Left renal cortex interstitium (tissue), 4 donors: ENCODE measurements at places on chromosomes 12 and 14.
A peak's percentile ranks its signal among the peaks of the same experiment; 100 is the strongest.

GRCh38 chr12:112496496-112496895 lies 77.7 kb downstream of the PTPN11 start:
- no peak for DNase-seq

GRCh38 chr12:99009654-99010296 lies 364.7 kb downstream of the APAF1 start:
- DNase-seq, result no peak

GRCh38 chr12:49051373-49051764 lies 9.2 kb downstream of the KMT2D start:
- no peak for DNase-seq

DNA sequence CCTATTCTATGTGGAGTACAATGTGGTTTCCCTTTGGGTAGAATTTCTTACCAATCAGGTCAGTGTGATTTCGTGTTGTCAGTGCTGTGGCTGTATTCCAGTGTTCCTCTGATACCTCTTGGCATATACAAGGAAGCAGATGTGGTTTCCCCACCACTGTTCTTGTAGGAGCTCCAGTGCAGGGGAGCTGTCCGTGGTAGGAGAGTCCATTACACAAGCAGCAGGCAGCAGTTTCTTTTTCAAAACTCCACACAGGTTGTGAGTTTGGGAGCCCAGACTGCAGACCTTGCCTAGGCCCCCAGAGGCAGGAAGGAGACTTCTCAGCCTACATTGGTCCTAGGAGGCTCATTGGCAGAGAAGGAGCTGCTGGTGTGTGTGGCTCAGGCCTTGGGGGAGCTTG lies 452.8 kb downstream of the AACS start:
- peak; percentile 31 for DNase-seq

DNA sequence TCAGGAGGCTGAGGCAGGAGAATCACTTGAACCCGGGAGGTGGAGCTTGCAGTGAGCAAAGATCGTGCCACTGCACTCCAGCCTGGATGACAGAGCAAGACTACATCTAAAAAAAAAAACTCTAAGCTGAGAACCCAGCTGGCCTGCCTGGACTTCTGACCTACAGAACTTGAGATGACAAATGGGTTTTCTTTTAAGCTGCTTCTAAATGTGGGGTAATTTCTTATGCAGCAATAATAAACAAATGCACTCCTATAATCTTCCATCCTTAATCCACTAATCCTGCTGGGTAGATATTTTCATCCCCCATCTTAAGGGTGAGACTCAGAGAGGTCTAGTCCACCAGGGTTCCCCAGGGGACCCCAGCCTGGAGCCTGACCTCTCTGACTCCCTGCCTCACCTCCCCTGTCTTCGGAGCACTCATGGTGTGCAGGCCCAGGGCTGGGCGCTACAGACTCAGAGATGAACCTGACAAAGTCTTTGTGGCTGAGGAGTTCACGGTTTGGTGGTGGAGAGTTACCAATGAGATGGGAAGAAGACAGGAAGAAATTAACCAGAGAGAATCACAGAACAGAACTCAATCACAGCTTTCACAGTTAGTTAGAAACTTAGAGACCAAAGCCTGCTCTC lies 39.7 kb upstream of the BDKRB2 start:
- DNase-seq, result no peak

DNA sequence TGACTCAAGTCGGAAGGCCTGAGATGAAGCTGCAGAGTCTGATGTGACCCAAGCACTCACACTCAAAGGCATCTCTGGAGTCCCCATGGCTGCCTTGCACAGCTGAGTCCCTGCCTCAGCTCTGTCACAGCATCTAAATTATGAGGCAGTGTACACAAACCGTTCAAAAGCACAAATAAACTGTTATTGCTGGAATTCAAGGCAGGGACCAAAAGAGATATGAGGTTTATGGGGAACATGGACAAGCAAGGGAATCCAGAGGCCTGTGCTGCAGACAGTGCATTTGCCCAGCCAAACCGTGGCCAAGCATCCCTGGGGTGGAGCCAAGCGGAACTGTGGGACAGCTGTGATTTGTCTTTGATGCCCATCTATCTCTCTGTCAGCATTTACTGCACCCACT lies 91.3 kb downstream of the RPS29 start:
- DNase-seq, result no peak

GRCh38 chr12:117342682-117343081 lies 18.7 kb downstream of the NOS1 start:
- DNase-seq, result no peak

GRCh38 chr12:51403159-51403558 lies 12.0 kb upstream of the GALNT6 start:
- DNase-seq, result no peak

- DNase-seq, result no peak
Observed at GRCh38 chr12:27324530-27324929, 8.1 kb upstream of the BMAL2 start.

DNA sequence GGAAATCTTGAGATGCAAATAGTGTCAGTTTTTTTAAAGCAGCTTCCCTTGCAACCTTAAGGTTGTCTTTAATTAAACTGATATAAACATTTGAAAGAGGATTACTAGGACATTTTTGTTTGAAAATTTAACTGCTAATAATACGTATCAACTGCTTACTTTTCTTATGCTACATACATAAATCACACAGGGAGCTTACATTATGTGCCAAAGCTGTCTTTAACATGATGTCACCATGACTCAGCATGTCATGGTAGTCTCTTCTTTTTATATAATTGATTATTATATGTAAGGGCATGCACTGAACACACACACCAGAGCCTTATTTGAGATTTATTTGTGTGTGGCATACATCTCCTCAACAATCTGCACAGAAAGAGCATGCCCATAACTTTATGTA lies 63.0 kb upstream of the PTHLH start:
- DNase-seq, result no peak

GRCh38 chr12:6078398-6079096 lies 45.9 kb downstream of the VWF start:
- no peak for DNase-seq

- DNase-seq, result no peak
Observed at GRCh38 chr12:123721245-123721644, 9.1 kb downstream of the ATP6V0A2 start.

DNA sequence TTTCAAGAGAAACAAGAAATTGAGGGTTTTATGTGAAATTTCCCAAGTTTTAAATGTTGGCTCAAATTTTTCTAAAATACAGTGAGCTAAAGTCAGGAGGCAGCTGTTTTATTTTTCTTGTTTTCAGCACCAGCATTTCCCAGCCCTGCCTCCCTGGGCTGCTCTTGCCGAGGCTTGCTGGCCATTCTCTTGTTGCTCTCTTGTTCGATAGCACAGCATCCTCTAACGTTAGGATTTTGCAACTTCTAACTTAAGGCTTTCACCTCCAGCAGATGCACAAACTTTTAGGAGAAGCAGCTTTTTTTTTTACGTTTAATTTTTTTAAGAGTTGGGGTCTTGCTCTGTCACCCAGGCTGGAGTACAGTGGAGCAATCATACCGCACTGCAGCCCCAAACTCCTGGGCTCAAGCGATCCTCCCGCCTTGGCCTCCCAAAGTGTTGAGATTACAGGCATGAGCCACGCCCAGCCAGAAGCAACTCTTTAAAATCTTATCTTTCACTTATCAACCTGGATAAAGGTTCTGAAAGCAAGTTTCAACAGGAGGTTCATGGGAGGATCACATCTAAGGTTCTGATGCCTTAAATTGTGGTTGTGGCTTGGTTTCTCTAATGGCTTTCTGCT lies 40.2 kb downstream of the B4GALNT3 start:
- no peak for DNase-seq

DNA sequence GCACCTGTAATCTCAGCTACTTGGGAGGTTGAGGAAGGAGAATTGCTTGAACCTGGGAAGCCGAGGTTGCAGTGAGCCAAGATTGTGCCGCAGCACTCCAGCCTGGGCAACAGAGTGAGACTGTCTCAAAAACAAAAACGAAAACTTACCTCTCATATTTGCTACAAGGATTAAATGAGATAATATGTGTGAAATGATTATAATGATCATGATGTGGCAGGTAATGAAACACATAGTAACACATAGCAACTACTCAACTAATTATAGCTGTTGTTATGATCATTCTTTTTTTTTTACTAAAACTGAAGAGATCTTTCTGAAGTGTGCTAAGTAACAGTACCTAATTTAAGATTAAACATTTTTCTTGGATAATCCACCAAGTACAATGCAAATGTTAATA lies 30.1 kb downstream of the RPGRIP1 start:
- DNase-seq, result no peak

- DNase-seq, result no peak
Observed at GRCh38 chr12:120554678-120555077, 20.5 kb downstream of the RNF10 start.

- no peak for DNase-seq
Observed at GRCh38 chr14:21894003-21894897, 220.6 kb upstream of the OR4E1 start.

- no peak for DNase-seq
Observed at GRCh38 chr12:119710965-119711551, 43.1 kb downstream of the PRKAB1 start.

- DNase-seq, result no peak
Observed at GRCh38 chr12:28086521-28087155, 103.6 kb upstream of the CCDC91 start.

DNA sequence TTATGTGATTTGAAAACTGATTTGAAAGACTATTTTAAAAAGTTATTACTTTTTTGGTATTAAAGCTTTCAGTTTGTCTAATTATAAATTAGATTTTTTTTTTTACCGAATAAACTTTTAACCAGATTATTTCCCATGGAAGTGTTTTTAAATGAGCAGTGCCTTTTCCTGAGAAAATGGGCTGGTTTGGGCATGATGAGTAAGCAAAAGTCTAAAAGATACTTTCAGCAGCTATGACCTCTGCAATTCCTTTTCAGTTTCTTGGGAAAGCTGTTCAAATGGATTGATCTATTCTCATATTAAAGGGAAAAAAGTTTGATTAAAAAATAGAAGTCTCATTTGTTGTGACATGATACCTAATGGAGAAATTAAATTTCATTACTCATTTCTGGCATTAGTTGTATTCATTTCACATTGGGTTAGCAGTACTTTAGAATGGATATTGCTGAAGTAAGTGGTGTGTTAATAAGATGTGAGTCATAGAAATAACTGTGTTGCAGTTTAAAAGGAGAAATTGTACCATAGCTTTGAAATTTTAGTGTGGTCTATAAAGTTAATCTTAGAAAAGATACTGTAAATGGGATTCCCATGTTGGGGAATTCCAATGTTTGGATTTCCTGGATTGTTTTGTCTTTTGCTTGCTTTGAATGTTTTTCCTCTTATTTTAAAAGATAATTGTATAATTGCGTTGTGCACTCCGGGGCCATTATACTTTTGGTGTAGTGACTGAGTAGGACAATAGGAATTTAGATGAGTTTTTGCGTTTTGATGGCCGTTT lies 21.0 kb downstream of the KTN1 start:
- DNase-seq, result no peak

DNA sequence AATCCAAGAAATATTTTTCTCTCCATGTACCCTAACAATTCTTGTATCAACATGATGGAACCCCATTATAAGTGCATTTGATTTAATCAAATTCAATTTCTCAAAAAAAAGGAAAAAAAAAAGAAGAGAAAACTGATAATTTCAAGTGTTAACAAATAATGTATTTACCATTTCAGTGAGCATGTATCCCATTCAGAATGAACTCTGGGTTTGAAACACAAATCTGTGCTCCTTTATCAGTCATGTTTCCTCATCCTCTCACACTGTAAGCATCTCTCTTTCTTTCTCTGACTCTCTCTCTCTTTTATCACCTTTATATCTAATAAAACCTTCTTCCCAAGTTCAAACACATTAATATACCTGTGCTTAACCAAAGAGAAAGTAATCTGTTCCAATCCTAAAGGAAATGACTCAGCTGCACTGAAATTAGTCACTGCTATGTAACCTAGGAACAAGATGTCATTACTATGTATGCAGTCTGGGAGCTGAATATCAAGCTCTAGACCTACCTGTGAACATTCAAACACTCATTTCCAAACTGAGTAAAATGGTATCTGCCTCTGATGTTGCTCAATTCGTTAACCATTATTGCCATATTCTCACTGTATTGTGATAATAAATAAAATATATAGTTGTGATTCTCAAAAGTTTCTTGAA lies 135.0 kb upstream of the LRIG3 start:
- DNase-seq, result no peak

DNA sequence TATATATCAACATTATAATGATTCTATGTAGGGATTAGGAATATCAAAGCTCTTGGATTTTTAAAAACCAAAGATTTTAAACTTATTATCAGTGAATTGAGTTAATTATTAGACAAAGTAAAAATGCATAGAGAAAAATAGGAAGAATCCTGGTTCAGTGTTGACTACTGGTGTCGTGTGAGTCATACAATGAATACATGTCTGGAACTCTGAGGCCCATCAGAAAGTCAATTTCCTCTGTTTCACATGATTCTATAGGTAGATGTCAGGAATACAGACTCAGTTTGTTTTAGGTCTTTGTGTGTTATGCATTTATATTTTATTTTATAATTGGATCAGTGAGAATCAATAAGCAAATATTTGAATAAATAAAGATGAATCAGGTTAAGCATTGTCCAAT lies 84.5 kb upstream of the RTL1 start:
- no peak for DNase-seq

- no peak for DNase-seq
Observed at GRCh38 chr12:74418573-74418972, 119.1 kb upstream of the ATXN7L3B start.

DNA sequence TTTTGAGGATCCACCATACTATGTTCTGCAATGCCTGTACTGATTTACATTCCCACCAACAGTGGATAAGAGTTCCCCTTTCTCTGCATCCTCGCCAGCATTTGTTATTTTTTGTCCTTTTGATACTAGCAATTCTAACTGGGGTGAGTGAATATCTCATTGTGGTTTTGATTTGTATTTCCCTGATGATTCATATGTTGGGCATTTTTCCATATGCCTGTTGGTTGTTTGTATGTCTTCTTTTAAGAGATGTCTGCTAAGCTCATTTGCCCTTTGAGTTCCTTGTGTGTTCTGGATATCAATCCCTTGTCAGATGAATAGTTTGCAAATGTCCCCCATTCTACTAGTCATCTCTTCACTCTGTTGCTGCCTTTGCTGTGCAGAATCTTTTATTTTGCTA lies 49.0 kb upstream of the MSRB3 start:
- no peak for DNase-seq

DNA sequence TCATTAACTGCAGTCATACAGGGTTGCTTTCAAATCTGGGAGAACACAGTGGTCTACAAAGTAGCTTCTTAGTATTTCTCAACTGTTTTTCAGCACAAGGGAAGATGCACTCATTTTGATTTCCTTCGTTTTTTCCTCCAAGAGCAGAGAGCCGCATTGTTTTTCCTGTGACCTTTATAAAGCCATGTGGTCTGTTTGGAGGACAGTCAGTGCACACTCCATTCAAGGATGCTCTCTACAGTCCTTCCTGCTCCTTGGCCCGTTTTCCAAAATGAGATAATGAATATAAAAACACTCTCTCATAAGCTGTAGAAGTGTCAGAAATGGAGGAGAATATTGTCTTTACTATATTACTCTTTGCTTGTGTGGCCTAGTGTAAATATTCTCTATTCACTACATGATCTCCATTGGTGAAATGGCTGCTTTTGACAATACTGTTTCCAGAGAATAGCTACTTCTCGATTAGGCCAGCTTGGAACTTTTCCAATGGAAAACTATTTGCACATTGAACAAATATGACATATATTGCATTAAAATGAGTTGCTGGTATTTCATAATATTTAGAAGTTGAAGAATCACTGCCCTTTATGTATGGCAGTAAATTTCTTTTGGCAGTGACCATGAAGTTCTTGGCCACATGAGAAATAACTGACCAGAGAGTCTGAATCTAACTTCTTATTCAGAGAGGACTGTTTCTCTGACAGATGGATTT lies 393.1 kb upstream of the RGS6 start:
- DNase-seq, result no peak
